Right lobe of liver (tissue), 6 donors: ENCODE measurements at places on chromosomes 5 and 9.
A peak's percentile ranks its signal among the peaks of the same experiment; 100 is the strongest.

DNA sequence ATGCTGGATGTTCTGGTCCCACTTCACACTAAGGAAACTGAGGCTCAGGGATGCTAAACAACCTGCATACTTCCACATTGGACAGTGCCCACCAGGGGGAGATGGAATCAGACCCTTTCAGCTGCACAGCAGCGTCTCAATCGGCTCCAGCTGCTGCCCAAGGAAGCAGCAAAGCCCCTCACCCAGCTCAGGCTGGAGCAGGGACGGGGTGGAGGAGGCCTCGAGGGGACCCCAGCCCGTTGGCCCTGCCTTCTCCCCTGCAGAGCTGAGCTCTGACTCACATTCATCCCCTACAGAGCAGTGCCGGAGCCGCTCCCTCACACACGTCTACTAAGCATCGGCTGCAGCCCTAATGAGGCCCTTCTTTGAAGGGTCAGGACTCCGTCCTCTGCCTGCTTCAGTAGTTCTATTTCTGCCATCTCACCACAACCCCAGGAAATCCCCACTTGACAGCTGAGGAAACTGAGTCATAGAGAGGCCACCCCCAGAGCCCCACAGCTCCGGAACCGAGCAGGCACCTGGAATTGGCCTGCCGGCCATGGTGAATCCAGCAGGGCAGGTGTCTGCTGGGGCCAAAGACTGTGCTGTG, 21.5 kb upstream of the SUSD3 start:
- no peak for DNase-seq

DNA sequence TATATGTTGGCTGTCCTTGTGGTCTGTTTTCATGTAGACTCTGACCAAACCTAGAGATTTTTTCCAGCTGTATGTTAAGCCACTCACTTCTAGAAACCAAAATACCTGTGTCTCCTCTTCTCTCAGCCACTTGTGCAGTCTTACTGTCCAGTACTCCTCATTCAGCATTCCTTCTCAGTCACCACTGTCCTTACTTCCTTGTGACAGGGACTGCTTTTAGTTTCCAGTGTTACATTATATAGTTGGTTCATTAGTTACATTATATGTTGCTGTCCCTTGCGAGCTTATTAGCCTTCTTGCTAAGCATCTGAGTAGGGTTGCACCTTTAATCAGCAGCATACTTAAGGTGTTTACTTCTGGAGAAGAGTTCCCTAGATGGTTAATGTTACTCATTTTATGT, 4.3 kb downstream of the ATP6V1G1 start:
- no peak for DNase-seq

GRCh38 chr5:65062469-65063083, 293.8 kb downstream of the CWC27 start:
- no peak for DNase-seq

- DNase-seq, result peak; percentile 76
Observed at GRCh38 chr9:33443047-33443446, 4.3 kb downstream of the AQP3 start.

DNA sequence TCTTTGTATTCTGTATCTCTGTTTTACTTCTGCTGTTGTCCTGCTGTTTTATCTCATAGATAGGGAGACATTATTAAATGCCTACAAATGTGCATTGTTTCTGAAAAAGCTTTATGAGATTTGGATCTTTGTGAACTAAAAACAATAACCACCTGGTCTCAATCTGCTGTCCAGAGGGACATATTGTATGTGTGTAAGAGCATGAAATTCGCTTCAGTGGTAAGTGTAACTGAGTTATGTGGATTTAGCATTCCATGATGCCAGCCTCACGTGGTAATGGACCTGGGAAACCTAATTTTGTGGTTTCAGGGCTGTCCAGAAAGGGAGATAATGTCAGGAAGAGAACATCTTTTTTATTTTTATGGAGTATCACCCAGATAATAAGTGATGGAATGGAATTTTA, 119.3 kb downstream of the GDNF start:
- no peak for DNase-seq

DNA sequence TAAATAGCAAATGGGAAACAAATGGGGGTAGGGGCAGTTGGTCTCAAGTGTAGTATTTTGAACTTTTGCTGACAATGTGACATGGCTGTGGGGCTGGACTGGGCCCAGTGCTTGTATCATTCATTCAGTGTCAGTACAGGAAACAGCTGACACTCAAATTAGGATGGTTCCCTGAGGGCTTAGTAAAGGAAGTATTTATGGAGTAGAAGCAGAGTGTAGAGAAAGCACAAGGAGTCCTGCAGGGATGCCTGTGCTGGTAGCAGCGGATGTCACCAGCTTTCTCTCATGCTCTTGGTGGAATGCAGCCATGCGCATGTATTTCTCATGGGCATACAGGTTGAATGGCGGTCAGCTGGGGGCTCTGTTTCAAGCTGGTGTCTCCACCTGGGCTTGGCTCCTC, 72.9 kb upstream of the SLC44A1 start:
- DNase-seq, result no peak

DNA sequence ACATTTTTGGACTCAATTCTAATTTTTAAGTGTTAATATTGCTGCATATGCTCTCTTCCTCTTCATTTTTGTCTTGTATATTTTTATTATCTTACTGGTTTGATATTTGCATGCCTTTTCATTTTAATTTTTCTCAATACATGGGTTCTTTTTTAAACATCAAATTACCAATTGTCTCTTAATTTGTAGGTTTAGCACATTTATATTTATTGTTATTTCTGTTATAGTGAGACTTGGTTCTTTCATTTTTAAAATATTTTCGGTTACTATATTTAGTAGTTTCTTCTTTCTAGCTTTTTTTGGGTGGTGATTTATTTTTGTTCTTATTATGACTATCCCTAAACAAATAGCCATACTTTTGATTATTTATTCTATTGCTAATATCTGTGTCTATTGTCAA, 19.4 kb downstream of the SPINK5 start:
- no peak for DNase-seq

GRCh38 chr9:2340046-2340760, 281.4 kb upstream of the VLDLR start:
- no peak for DNase-seq

- DNase-seq, result no peak
Observed at GRCh38 chr5:151383011-151383410, 35.7 kb upstream of the SLC36A2 start.

DNA sequence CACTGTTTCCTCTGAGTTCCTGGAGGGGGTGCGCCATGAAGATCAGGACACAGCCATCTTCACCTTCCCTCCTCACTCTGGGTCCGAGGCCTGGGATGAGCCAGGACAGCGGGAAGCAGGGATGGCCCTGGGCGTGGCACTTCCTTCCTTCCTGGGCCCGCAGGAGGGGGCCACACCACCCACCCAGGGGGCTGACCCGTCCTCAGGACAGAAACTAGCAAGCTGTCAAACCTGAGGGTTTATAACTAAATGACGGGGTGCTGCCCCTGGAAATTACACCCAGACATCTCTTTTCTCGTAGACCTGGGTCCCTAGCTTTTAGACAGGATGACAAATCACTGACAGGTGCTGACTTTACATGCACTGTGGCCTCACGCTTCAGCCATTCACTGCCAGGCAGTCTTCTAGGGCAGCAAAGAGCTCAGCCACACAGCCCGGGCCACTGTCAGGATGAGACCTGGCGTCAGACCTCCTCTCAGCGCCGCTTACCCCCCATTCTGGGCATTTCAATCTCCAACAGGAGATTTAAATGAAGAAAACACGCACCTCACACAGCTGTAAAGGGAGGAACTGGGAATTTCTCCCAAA, 8.1 kb downstream of the FCN2 start:
- no peak for DNase-seq

DNA sequence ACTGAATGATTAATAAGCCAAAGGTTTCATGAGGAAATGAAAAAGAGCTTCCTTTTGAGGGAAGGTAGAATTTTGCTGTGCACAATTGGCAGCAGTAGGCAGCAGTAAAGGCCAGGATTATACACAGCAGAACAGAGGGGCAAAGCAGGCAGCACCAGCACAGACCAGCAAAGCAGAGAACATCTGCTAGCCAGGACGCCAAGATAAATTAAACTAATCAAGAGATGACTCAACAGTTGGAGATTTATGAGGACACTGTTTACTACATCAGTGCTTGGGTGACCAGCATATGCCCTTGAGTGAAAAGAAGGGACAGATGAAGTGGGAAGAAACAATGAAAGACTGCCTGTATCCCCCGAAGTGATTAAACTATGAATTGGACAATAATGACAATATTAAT, 871.4 kb upstream of the CDH10 start:
- no peak for DNase-seq

DNA sequence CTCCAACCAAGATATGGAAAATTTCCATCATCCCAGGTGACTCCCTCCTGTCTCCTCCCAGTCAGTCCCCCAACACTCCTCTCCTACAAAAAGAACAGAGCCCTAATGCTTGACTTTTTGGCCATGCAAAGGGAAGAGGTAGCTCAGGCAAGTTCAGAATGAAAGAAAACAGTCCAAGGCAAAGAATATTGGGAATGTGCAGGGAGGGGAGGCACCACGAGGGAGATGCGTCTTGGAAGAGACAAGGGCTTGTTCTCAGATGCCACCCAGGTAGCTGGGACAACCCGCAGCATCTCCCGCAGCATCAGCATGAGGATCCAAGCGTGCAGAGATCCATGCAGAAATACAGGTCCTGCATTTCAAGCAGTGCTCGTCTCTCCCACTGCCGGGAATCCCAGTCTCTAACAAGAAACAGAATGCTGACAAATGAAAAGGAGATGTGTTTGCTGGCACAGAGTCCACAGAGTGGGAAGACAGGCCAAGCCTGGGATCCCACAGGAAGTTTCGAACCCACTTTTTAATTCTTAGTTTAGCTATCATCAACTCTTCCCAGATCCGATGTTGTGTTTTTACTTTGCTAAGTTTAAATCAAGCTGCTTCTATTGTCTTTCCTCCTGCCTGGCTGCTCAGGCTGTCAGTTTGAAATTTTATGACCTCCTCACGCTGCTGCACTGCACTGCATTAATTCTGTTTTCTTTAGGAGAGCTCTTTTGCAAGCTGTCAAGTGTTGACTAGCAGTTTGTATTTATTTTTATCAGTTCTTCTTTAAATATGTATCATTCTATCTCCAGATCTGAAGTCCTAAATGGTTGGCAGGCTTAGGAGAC, 86.8 kb upstream of the OSMR start:
- no peak for DNase-seq

DNA sequence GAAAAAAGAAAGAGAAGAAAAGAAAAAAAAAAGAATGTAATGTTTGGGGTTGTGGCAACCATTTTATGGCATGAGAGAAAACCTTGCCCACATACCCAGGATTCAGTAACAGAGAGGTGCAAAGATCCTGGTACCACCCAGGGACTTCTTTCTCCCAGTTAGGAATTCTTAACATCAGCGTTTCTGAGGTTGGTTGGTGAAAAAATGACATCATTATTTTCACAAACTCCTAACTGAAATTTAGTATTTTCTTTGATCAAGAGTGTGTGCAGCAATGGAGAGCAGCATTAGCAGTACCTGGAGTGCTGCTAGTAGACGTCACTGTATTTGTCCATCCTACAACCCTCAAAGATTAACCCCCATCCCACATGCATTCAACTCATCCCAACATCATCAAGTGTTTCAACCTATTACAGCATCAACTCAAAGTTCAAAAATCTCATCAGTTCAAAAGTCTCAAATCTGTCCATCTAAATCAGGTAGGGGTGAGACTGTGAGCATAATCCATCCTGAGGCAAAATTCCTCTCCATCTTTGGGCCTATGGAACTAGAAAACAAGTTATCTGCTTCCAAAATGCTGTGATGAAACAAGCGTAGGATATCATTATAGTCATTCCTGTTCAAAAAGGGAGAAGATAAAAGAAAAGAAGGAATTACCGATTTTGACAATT, 60.1 kb upstream of the MSX2 start:
- DNase-seq, result no peak

- DNase-seq, result no peak
Observed at GRCh38 chr5:36239370-36240293, 2.1 kb downstream of the NADK2 start.

DNA sequence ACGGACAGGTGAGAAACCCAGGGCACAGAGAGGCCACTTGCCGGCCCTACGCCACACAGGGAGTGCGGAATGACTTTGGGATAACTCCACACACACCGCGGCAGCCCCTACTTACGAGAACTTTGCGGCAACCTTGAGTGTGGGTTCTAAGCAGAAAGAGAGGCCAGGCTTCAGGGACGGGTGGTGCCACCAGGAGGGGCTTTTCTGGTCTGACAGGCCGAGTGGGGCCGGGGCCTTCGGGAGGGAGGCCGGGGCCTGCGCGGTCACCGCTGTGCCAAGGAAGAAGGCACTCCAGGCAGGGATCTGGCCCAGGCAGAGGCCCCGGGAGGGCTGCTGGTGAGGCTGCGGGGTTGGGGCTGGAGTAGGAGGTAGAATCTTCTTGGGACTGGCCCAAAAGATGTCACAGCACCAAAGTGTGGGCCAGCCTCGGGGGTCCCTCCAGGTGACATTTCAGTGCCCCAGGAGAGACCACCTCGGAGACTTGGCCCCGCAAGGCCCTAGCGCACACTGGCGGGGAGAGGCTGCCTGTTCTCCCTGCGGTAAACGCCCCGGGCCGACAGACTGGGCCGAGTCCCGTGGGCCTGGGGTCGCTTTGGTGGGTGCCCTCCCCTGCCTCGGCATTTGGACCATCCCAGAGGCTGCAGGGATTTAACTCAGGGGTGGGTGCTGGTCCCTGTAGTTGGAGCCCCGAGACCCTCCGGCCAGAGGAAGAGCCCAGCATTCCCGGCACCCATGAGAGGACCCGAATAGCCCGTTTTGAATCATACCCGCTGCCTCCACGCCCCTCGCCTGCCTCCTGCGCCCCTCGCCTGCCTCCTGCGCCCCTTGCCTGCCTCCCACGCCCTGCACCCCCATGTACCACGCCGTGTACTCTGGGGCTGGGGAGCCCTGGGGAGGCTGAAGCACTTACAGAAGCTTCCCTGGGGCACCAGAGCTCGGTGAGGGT, 9.0 kb upstream of the RNU6ATAC start:
- no peak for DNase-seq

DNA sequence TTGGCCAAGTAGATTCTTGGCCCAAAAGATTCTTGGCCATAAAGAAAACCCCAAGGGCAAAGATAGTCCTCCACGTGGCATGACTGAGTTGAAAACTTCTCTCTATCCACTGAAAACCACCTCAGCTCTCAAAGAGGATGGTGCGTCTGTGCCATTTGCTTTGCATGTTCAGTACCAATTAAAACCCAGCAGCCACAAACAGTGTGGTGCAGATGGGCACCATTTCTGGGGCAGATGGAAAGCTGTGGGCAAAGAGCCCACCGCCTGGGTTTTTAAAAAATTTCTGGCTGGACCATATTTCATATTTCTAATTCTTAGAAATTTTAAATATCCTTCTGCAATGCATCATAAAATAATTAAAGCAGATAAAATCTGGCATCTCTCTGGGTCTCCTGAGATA, 84.5 kb upstream of the PUM3 start:
- no peak for DNase-seq

DNA sequence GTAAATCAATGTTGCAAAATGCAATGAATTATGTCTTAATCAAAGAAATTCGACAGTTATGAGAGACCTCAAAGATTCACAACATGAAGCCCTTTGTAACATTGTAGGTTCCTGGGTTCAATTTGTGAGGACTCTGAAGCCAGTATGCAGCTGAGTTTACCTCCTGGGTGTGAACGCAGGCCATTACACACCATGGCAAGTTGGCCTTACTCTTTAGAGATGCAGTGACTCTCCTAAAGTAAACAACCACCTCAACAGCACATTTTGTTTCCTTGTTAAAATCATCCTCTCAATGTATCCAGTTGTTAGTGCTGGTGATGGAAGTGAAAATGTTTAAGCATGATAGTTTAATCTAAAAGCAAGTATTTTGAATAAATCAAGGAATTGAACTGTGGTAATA, 73.8 kb downstream of the JAKMIP2 start:
- no peak for DNase-seq
